ENCODE measurements at places on chromosomes 4 and X. TPM values are rescaled to one million over a fixed set of nuclear protein-coding genes. Genes with fewer than 3 reads are reported as not detected.

GRCh38 chr4:122783301-122784215 lies 43.1 kb upstream of the FGF2 start:
- H3K36me3 ChIP-seq: no peaks in the 10 kb centered on the region
- H3K27me3 ChIP-seq: no peaks in the 10 kb centered on the region
- H3K27ac ChIP-seq: peak overlapping the region; percentile 12
- peak; percentile 35 for DNase-seq
- peaks cover 6% of the 10 kb centered on the region for H3K4me1 ChIP-seq

TLL1 gene
- total RNA-seq: 3.9 TPM

- H3K27ac ChIP-seq: no peak overlapping the region
- no peak for DNase-seq
- peaks cover 4% of the 10 kb centered on the region for H3K4me1 ChIP-seq
- H3K27me3 ChIP-seq: no peaks in the 10 kb centered on the region
- no peaks in the 10 kb centered on the region for H3K36me3 ChIP-seq
These were observed 132.6 kb downstream of the ATG4A start for GRCh38 chrX:108224218-108224617.

DNA sequence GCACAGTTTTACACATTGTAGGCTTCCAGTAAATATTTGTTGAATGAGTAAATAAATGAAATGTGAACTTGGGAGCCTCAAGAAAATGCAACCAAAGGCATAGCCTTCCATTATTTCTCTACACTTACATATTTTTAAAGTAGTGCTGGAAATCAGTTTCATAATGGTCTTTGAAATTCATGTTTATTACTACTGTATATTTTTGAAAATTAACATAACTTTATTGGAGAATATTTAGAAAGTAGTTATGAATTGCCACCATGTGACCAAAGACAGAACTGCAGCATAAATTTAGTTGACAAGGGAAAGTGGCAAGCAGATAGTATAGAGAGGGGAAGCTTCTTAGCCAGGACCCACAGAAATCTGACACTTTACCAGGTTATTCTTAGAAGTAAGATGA lies 6.4 kb downstream of the TCEAL8 start:
- H3K27ac ChIP-seq: no peak overlapping the region
- H3K4me1 ChIP-seq: no peaks in the 10 kb centered on the region
- no peak for DNase-seq

ARAP2 gene
- total RNA-seq: 35.6 TPM

BCAP31 gene
- total RNA-seq: 236 TPM

All from upper lobe of left lung (tissue), 6 donors.